ENCODE measurements at places on chromosomes 3 and 15. TPM values are rescaled to one million over a fixed set of nuclear protein-coding genes. Genes with fewer than 3 reads are reported as not detected.

The INKA1 gene
- 57.6 TPM for total RNA-seq

The C3orf49 gene
- not detected for total RNA-seq

The FEZF2 gene
- total RNA-seq, result not detected

The BFSP2 gene
- not detected for total RNA-seq

The EPB42 gene
- total RNA-seq, result not detected

The FBXL22 gene
- total RNA-seq, result 0.31 TPM

The STAC gene
- 0.18 TPM for total RNA-seq

The RPS27L gene
- total RNA-seq, result 149 TPM

The TICRR gene
- total RNA-seq, result 4.8 TPM

DNA sequence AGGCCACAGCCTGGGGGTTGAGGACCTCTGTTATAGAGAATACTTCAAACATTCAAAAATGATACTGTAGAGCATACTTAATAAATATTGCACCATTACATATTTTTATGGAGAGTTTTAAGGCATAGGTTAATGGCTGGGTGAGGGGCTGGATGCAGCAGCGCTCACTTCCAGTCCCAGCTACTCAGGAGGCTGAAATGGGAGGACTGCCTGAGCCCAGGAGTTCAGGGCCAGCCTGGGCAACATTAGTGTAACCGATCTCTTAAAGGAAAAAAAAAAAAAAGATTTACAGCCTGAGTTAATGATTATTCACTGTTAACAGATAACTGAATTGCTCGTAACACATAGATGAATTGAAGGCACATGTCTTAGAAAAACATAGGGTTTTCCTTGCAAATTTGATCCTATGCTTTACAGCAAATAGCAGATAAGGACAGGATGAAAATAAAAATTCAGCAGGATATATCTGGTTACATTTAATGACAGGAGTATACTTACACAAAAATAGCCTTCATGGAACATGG lies 282.9 kb downstream of the TBC1D5 start:
- no peak for DNase-seq

GRCh38 chr15:56956538-56956937 lies 38.1 kb downstream of the TCF12 start:
- DNase-seq, result no peak

- no peak for DNase-seq
Observed at GRCh38 chr15:29789871-29790270, 32.4 kb downstream of the TJP1 start.

DNA sequence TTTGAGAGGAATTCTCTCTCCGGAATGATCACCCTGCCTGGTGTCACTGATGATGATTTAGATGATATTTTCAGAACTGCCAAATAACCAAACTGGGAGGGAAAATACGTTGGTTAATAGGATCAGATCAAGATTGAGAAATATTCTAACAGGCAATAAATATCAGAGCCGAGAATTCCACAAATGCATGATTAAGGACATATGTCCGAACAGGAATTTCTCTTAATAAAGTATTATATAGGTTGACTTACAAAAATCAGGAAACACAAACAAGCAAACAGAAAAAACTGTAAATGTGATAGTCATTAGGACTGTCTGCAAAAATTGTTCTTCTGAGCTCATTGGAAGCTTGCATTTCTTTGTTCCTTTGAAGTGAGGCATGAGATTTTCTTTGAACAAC lies 75.1 kb upstream of the PHLDB2 start:
- DNase-seq, result no peak

DNA sequence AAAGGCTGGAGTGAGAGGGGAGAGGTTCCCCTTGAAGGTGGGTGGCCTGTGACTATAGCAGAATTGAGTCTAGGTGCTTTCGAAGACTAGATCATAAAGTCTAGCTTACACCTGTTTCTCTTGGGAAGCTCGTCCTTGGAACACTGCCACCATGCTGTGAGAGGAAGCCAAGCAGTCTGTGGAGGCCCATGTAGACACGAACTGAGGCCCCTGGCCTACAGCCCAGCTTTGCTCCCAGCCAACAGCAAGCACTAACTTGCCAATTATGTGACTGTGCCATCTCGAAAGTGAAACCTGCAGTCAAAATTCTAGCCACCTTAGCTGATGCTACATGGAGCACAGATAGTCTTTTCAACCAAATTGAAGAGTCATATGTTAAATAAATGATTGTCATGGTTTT lies 190.5 kb upstream of the NECTIN3 start:
- DNase-seq, result no peak

DNA sequence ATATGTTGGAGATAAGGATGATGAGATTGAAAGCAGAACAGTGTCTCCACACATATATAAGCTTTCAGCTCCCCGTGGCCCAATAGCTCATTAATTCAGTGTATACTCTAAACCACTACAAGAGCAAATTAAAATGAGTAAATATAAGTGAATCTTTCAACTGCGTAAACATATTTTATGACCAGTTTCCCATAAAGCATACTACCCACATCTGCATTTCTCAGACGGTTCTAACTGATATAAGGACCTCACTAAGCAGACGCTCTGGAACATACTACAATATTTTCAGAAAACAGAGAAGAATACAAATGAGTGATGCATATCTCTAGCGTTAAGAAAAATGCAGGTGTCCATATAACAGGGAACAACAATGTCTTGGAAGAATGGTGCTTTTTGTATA lies 73.2 kb downstream of the INO80 start:
- DNase-seq, result no peak

GRCh38 chr15:100043692-100044091 lies 298.1 kb downstream of the ADAMTS17 start:
- DNase-seq, result no peak

DNA sequence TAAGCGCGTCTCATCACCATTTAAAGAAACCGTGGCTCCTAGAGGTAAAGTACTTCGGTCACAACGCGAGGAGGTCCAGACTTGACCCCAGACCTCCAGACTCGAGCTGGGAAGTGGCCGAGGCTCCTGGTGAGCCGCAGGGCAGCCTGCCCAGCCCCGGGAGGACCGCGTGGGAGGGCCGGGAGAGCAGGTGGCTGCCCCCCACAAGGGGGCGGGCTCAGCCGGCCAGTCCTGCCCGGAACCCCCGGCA lies at the start of gene SLC27A2:
SLC27A2 (plus strand) TSS at position 228 of the 250 bp plus-strand sequence. CDS start 232 bp downstream, outside the sequence.
- no peak for DNase-seq

DNA sequence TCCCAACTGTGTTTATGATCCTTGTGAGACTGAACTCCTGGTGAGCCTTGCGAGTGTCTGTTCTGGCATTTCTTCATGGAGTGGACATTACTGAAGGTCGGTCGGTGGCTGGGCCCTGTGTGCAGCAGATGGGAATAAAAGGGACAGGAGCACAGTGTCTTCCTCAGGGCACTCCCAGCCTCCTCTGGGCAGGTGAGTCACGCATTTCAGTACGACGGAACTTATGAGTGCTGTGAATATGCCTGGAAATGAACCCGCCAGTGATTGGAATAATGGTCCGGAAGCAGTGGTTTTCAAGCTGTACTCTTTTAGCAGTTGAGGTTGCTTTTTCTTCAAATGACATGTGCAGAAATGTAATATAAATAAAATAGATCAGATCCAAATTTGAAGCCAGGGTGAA lies 55.1 kb downstream of the LARS2 start:
- DNase-seq, result no peak

DNA sequence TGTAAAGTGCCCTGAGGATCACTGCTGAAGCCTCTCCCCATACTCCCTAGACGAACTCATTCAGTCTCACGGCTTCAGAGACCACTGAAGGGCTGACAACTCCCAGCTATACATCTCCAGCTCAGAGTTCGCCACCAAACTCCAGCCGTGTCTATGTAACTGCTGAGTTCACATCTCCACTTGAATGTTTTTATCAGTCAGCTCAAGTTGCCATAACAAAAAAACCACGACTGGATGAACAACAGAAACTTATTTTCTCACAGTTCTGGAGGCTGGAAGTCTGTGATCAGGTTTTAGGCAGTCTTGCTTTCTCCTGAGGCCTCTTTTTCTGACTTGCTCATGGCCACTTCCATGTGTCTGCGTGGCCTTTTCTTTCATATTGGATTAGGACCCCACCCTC lies 223.0 kb upstream of the LRRFIP2 start:
- no peak for DNase-seq

GRCh38 chr3:8627201-8627940 lies 17.2 kb downstream of the SSUH2 start:
- no peak for DNase-seq

DNA sequence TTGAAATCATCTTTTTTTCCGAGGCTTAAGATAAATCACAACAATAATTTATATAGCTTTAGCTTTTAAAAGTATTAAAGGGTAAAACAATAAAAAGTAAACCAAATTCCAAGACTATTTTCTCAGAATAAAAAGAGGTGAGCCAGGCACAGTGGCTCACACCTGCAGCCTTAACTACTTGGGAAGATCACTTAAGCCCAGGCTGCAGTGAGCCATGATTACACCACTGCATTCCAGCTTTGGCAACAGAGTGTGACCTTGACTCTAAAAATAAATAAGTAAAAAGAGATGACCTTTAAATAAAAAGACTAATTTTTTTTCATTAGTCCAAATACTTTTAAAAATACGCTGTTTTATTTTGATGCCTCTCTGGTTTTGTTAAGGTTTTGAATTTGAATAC lies 54.4 kb downstream of the C3orf80 start:
- no peak for DNase-seq

DNA sequence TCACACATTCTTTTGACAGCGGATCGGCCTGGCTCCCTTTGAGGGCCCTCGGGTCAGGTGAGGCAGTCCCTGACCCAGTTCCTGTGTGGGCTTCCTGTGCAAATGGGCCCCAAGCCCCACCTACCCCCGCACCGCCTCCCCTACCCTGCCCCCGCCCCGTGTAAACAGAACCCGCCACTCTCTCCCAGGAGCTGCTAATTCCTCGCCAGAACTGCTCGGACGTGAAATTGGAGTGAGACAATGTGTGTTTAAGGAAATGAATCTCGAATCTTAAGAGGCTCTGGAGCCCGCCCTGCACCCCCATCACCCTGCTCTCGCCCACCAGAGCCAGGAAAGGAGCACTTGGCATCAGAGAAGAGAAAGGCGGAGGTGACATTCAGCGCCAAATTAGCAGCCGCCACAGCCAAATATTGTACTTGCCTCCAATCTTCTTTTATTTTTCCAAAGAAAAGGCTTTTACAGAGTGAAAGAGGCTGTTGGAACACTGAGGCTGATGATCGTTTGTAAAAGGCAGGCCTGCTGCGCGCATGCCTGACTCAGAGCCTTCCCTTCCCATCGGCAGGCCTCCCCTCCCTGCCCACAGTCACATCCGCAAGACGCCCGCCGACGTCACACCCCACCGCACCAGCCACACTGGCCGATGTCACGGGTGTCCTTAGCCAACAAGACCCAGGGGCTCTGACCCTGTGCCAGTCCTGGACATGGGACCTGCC lies 53.1 kb downstream of the CACNA2D2 start:
- no peak for DNase-seq

DNA sequence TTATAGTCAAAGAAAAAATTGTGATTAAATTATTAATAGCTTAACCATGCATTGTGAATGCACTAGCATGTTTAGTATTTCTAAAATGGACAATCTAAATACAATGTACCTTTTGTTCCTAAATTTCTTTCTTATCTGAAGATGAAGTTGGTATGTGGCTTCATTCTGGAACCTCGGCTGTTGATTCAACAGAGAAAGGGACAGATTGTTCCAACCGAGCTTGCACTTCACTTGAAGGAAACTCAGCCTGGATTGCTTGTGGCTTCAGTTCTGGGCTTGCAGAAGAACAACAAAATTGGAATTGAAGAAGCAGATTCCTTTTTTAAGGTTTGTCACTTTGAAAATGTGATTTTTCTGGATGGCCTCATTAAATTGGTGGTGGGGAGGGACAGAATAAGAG lies 32.6 kb downstream of the HPS3 start:
- DNase-seq, result no peak

- DNase-seq, result no peak
Observed at GRCh38 chr3:147267434-147267833, 138.9 kb downstream of the ZIC4 start.

DNA sequence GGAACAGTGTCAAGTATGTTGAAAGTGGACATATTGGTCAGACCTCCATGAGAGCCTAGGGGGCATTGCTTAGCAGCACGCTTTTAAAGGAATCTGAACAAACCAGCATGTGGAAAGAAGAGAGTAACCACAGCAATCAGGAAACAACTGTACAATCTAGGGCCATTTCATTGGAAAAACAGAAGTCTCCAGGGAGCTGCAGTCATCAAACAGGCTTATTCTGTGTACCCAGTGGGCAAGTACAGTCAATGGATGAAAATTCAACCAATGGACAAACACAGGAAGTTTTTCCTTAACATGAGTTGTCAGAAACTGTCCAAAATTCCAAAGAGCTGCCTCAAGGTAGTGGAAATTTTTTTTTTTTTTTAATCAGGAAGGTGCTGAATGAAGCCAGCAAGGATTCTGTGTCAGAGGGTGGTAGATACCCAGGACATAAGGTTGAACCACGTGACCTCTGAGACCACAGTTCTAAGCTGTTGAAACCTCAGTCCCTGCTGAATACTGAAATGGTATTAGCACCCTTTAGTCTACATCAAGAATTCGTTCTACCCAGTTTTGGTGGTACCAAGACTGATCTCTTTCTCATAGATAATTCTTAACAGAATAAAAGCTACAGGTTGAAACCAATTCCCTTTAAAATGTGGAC lies 4.4 kb upstream of the DLG1 start:
- no peak for DNase-seq

GRCh38 chr3:190024912-190025311 lies 95.8 kb downstream of the P3H2 start:
- DNase-seq, result no peak

DNA sequence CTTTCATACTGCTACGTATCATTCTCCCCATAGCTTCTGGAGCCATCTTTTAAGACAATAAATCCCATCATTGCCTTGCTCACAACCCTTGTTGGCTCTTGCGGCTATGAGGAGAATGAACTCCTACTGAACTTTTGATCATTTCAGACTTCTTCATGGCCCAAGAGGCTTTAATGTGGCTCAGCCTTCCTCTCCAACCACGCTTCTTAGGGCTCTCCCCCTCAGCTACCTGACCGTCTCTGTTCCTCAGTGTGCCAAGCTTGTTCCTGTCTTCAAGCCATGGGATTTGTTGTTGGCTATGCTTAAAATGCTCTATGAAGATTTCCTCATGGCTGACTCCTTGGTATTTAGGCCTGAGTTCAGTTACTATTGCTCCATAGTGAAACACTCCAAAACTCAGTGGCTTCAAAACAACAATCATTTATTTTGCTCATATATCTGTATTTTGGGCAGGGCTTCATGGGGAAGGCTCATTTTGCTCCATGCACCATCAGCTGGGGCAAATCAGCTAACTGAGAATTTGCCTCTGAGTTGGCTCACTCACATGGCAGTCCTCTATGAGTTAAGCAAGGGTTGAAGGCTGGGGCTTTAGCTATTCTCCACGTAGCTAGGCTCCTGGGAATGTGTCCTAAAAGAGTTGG lies 47.5 kb downstream of the FOXL2 start:
- DNase-seq, result no peak

- DNase-seq, result no peak
Observed at GRCh38 chr15:97501291-97501690, 459.2 kb upstream of the ARRDC4 start.

DNA sequence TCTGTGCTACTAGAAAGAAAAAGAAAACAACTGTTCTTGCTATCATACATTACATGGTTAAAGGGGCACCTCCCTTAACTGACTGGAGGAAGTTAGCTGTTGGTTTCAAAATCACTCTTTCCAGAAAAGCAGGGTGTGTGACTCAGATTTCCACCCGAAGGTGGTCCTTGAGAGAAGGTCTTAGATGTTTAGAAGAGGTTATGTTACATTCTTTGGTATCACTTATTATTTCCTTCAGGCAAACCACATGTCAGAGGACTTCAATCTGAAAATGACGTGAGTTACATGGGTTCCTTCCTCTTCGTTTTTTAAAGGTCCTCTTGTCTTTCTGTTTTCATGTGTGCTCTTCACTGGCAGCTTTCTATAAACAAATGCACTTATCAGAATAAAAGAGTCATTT lies 307.9 kb upstream of the CBLB start:
- no peak for DNase-seq
